Stimulated activated CD4-positive, alpha-beta T cell treated with anti-CD3 and anti-CD28 coated beads, Interleukin-12 subunit alpha, Interleukin-12 subunit beta, amount 100 ng/mL, for 24 hours (primary cell): ENCODE measurements at places on chromosomes 7 and 10.

DNA sequence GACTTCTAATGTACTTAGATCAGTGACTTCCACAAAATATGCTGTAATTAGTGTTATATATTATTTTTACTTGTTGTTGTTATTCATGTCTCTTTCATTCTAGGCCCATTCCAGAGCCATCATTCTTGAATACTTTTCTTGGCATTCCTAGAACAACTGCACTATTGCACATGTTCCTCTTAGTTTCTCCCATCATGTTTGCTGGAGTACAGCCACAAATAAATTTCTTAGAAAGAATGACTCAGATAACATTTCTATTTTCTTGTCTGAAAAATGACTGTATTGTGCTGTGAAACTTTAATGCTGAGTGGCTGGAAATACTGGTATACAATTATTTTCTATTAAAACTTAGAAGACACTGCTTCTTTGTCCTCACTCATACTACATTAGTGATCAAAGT, 651.0 kb upstream of the STEAP1 start:
- DNase-seq = no peak

GRCh38 chr7:7452119-7452518, 83.6 kb downstream of the COL28A1 start:
- no peak for DNase-seq

DNA sequence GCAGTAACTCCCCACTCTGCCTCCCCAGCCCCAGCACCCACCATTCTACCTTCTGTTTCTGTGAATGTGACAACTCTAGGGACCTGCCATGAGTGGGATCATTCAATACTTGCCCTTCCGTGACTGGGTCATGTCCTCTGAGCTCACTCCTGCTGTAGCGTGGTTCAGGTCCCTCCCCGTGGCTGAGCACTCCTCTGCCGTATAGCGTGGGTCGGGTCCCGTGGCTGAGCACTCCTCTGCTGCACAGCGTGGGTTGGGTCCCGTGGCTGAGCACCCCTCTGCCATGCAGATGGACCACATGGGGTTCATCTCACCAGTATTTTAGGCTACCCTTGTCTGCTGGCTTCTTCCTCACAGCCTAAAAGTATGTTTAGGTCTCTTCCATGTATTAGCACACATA, 43.0 kb downstream of the INSIG1 start:
- DNase-seq = no peak

DNA sequence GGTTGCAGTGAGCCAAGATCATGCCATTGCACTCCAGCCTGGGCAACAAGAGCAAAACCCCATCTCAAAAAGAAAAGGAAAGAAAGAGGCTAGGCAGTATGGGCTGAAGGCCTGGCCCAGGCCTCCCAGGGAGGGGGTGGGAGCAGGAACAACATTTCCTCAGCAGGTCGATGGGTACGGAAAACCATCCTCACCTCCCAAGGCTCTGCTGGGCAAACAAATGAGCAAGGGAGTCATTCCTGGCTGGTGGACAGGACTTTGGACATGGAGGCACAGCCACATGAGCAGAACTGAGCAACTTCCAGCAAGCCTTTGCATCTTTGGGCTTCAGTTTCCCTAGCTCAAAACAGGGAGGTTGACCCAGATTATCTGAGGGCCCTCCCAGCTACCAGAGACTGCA, 13.0 kb downstream of the OGDHL start:
- DNase-seq = no peak

DNA sequence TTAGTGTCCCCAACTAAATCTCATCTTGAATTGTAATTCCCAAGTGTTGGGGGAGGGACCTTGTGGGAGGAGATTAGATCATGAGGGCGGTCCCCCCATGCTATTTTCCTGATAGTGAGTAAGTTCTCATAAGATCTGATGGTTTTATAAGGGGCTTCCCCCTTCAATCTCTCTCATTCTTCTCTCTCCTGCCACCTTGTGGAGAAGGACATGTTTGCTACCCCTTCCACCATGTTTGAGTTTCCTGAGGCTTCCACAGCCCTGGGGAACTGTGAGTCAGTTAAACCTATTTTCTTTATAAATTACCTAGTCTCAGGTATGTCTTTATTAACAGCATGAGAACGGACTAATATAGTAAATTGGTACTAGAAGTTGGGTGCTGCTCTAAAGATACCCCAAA, 365.6 kb downstream of the ANKRD7 start:
- no peak for DNase-seq

- no peak for DNase-seq
Observed at GRCh38 chr10:61986788-61987492, 85.4 kb downstream of the ARID5B start.
